NCI-H510A (cell line): ENCODE measurements at places on chromosomes 6 and 20.
A peak's percentile ranks its signal among the peaks of the same experiment; 100 is the strongest.

DNA sequence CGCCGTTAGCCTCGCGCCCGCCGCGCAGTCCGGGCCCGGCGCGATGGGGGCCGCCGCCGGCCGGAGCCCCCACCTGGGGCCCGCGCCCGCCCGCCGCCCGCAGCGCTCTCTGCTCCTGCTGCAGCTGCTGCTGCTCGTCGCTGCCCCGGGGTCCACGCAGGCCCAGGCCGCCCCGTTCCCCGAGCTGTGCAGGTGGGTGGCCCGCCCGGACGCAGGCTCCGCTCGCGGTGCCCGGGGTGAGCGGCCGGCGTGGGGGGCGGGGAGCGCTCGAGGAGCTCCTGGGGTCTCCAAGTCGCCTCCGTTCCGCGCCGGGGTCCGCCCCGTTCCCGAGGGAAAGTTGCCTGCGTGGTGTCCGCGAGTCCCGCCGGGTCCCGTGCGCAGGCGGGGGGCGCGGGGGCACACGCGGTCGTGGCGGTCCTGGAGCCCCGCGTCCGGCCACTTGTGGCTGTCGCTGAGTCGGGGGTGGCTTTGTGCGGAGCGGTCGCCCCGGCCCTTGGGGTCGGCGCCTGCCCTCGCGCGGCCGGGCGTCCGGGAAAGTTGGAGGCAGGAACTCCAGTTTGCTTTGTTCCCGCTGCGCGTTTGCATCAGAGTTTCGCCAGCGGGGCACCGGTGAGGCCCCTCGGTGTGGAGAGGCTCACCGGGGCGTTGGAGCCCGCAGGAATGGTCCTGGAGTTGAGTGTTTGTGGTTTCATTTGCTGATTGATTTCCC is 476 bp downstream of the IGF2R start:
- no peak for DNase-seq

DNA sequence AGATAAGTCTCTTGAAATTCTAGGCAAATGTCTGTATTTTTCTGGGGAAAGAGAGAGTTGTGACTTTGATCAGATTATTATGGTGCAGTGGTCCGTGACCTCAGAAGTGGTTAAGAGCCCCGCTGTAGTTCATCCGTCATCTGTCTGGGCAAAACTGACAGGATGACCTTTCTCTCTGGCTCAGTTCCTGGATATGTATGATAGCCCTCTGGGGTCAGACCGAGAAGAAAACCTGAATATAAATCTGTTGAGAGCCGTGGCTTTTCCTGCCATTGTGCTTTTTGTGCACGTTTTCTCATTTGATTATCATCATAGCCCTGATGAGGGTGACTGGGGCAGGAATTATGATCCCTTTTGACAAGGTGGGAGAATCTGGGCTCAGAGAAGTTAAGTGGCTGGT is 26.5 kb downstream of the GHRH start:
- no peak for DNase-seq

- no peak for DNase-seq
Measured at GRCh38 chr6:52662031-52662430, 8.9 kb upstream of the TMEM14A start.

DNA sequence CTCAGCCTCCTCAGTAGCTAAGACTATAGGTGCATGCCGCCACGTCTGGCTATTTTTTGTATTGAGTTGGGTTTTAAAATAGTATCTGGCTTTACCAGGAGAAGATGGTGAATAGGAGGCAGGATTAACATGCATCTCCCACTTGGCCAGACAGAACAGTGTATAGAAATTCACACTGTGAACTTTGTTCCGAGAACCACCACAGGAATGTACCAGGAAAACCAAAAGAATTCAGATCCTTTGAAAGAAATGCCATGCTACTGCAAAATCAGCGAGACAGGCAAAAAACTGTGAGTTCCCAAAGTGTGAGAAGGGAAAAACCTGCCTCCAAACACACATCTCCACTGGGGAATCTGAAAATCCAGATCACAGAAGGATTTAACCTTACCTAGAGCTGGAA is 327.6 kb downstream of the NKAIN2 start:
- DNase-seq = no peak

DNA sequence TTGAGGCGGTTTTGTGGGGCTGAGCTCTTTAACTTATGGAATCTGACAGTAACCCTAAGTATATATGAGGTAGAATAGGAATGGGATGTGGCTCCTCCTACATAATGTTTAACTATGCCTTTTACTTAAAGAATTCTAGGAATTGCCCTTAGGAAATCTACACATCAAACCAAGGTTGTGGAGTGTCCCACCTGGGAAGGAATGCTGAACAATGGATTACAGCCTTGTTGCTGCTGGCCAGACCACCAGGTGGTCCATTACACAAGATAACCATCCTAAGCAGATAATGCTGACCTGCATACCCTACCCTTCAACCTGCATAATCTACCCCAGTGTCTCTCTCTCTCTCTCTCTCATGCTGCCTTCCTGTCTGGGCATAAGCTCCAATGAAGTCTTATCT is 35.0 kb upstream of the SLC22A16 start:
- DNase-seq = no peak

GRCh38 chr6:43972913-43973300 is 154.3 kb downstream of the MRPL14 start:
- DNase-seq = no peak

GRCh38 chr20:41577129-41578009 is 40.8 kb downstream of the CHD6 start:
- DNase-seq = no peak

GRCh38 chr6:47714802-47715201 is 16.4 kb downstream of the ADGRF4 start:
- DNase-seq = no peak

DNA sequence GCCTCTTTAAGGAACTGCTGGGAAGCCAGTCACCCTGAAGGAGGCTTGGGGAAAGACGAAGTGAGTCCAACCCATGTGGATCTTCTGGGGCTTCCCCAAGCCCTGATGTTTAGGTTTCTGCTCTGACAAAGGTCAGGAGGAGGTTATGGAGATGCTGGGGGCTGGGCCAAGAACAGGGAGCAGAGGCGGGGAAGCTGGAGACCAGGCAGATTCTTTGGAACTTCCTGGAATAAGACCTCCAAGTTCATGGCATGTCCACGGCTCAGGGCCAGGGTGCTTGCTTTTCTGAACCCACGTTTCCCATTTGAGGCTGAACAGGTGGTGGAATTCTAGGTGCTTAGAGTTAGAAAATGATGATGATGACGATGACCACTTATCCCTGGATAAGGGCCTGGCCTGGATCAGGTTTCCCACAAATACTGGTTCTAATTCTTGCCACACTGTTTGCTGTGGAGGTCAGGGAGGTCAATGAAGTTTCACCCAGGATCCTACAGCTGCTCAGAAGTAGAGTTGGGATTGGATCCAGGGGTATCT is 30.0 kb upstream of the TGM2 start:
- DNase-seq = no peak

- DNase-seq = no peak
Measured at GRCh38 chr20:41072915-41073314, 44.3 kb downstream of the TOP1 start.

GRCh38 chr6:139129284-139129683 is 5.6 kb upstream of the HECA start:
- DNase-seq = no peak

DNA sequence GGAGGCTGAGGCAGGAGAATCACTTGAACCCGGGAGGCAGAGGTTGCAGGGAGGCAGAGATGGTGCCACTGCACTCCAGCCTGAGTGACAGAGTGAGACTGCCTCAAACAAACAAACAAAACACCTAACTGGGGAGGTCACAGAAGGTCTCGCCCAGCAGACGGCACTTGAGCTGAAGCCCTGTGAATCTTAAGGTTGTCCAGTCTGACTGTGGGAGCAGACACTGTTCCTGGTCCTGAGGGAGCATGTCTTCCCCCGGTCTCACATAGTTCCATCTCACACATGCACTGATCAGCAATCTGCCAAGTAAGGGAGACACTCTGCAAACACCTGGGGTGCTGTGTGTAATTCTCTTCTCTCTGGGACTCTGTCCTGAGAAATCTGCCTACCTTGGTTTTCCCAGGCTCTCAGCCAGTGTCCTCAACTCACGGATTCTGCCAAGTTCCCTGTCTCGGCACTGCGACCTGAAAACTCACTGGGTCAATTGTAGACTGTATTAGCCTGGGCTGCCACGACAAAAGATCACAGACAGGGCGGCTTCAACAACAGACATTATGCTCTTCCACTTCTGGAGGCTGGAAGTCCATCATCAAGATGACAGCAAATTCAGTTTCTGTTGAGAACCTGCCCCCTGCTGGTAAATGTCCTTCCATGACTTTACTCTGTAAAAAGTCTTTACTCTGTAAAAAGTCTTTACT is 94.3 kb downstream of the JPH2 start:
- peak; percentile 50 for DNase-seq

DNA sequence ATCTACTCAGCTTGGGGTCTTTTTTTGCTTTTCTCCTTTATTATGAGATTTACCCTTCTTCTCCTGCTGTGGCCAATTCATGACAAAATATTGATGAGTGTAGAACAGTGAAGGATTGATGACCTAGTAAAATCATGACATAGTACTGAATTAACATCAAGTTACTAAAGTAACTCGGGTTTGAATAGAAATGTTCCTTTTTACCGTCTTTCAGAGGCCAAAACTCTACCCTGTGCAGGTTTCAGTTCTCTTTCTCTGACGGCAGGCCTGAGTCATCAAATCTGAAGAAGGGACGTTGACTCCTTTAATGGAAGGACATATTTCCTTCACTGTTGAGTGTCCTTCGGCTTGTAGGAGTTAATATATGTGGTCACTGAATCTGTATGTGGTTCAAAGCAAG is 80.7 kb downstream of the RREB1 start:
- DNase-seq = no peak

DNA sequence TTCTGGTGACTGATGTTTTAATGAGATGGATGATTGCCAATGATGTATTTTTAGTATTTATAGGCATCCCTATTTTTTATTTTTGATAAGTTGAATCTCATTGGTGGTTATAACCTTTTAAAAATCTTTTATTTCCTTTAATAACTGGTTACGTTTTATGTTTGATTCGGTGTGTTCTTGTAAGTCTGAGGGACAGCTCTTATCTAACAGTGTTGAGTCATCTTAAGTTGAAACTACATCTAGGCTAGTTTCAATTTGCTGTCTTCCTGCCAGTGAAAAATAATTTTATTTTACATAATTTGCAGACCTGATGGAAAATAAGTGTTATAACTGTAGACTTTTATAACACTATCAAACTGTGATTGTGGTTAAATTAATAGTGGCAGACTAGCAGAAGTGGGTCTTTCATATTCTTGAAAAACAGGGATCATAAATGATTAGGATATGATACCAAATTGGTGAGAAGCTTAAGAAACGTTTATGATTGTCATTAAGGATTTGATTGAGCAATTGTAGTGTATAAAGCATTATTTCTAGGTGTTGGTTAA is 4.6 kb downstream of the AFDN start:
- no peak for DNase-seq

- DNase-seq = no peak
Measured at GRCh38 chr6:85677234-85677956, 34.7 kb upstream of the SYNCRIP start.

GRCh38 chr6:75170691-75171560 is 34.9 kb downstream of the COL12A1 start:
- no peak for DNase-seq

DNA sequence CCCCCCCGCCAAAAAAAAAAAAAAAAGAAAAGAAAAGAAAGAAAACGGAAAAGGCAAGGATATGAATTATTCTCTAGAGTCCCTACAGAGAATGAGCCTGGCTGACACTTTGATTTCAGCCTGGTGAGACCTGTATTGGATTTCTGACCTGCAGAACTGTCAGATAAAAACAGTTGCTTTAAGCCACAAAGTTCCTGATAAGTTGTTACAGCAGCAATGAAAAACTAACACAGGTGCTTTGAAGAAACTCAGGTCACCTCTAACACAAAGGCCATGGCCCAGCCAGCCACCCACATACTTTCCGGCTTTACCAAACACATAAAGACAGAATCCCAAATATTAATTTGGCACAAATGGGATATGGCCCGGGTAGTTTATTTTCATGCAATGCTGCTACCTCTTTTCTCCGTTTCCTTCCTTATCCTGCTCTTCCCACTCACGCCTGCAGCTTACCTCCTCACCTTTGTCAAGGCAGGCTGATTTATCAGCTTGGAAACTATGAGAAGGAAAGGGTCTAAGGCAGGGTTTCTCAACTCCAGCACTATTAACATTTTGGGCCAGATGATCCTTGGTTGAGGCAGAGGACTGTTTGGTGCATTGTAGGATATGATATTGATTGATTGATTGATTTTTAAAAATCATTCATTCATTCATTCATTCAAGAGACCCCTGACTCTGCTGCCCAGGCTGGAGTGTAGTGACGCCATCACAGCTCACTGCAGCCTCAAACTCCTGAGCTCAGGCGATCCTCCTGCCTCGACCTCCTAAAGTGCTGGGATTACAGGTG is 88.1 kb downstream of the ATXN1 start:
- DNase-seq = no peak

DNA sequence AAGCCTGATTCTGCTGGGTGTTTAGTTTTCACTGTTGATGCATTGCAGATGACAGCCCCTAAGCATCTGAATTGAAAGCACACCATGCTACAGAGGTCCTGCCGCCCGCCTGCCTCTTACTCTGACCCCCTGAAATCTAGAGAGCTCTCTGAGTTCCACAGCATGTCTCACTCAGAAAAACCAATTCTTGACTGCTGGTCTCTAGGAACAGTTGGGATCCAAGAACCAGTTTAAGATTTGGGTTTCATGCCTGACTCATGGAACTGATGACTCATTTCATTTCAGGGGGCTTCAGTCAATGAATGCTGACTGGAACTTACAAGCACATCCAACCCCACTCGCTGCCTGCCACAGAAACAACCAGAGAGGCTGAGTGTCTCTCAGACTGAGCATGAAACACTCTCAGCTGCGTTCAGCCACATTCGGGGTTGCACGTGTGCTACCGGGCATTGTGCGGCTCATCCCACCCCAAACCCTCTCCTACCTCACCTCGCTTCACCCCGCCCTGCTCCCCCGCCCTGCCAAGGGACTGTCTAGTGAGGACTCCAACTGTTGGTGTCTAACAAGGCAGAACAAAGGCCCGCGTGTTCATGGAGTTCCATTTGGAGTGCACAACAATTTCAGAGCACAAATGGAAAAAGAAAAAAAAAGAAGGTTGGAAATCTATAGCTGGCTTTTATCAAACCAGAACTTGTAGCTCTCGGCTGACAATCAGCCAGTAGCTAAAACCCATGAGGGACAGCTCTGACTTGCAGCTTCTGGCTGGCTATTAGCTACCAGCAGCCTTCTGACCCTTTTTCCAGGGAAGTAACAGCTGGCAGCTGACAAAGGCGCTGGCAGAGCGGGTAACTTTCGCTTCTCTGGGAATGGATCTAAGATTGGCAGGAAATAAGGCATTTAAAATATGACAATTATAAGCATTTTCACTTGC is 20.0 kb upstream of the TRAF3IP2 start:
- no peak for DNase-seq

- DNase-seq = no peak
Measured at GRCh38 chr6:151359486-151359885, 31.9 kb downstream of the ZBTB2 start.

DNA sequence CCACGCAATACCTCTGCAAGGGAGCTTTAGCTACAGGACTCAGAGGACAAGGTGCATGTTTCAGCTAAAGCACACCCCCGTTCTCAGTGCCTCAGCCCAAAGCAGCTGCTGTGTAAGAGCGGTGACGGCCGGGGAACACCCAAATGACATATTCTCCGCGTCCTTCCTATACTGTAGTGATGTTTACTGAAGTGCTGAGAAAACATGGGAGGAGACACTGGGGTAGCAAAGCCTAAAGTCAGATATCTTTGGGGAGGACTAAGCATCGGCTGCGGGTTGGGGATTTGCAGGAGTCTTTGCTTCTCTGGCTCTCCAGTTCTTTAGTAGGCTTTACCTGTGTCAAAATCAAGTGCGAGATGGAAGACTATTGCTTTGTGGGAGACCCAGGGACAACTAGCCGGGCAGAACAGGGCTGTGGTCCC is 1.7 kb downstream of the SLC22A23 start:
- no peak for DNase-seq

GRCh38 chr6:98812220-98812619 is 22.2 kb upstream of the POU3F2 start:
- no peak for DNase-seq
